ENCODE measurements at places on chromosomes 1 and 21.

GRCh38 chr1:246583056-246583440 lies 16.8 kb downstream of the CNST start:
- peak overlapping the region; percentile 79 for H3K27ac ChIP-seq
- no peaks in the 10 kb centered on the region for H3K36me3 ChIP-seq
- H3K27me3 ChIP-seq: no peaks in the 10 kb centered on the region
- no peak overlapping the region for H3K4me3 ChIP-seq
- no peak for DNase-seq

- no peak for DNase-seq
- peaks cover 53% of the 10 kb centered on the region for H3K36me3 ChIP-seq
- H3K4me3 ChIP-seq: no peak overlapping the region
Measured at GRCh38 chr1:52899445-52899894, 22.1 kb downstream of the ECHDC2 start.

DNA sequence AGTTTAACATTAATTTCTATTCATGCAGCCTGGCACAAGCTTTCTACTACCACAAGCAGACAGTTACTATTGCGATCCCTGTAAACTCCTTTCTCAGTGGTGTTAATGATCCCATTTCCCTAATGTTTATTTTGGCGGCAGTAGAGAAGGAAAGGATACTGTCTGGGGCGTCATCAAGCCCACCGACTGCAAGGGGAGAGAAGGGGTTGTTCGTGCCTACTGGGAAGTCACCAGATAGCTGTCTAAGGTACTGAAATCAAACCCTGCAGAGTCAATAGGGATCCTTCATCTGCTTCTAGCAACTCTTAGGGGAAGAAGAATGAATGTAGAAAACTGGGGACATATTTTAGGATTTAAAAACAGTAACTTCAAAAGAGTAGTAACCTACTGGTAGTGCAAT lies 95.2 kb upstream of the ADAR start:
- no peaks in the 10 kb centered on the region for H3K27me3 ChIP-seq

GRCh38 chr1:176164014-176164678 lies 42.9 kb downstream of the COP1 start:
- DNase-seq: no peak
- no peaks in the 10 kb centered on the region for H3K4me1 ChIP-seq
- H3K4me3 ChIP-seq: no peak overlapping the region
- no peaks in the 10 kb centered on the region for H3K27me3 ChIP-seq
- no peak overlapping the region for H3K27ac ChIP-seq

DNA sequence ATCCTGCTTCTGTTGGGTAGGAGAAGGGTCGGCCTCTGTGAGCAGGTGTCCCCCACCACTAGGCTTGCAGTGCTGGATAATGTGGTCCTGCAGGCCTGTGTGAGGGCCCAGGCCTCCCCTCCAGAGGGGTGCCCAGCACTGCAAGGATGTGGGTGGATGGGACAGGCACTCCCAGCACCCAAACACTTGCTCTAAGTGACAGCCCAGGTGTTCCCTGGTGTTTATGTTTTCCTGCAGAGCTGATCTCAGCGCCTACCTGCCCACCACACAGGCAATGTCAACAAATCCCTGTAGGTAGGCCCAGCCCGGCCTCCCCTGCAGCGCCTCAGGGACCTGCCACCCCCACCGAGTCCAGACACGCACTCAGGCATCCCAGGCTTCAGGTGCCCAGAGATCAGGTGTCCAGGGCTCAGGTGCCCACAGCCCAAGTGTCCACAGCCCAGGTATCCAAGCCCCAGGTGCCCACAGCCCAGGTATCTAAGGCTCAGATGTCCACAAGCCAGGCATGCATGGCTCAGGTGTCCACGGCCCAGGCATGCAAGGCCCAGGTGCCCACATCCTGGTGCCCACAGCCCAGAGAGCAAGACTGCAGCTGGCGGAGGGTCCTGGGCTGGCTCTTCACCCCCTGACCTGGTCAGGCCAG lies 59.2 kb downstream of the WNT9A start:
- no peak for DNase-seq
- H3K36me3 ChIP-seq: no peaks in the 10 kb centered on the region
- no peaks in the 10 kb centered on the region for H3K27me3 ChIP-seq

GRCh38 chr1:205504311-205505075 lies at the start of gene CDK18:
TSS of gene CDK18 (plus strand) at chr1:205504669. CDS start at chr1:205523168, 18,499 bp downstream.
- no peaks in the 10 kb centered on the region for H3K27me3 ChIP-seq
- H3K36me3 ChIP-seq: no peaks in the 10 kb centered on the region
- H3K27ac ChIP-seq: peak within 1 kb of the TSS; percentile 65
- peak within 1 kb of the TSS; percentile 62 for H3K4me3 ChIP-seq
- peaks cover 21% of the 10 kb centered on the region for H3K4me1 ChIP-seq

DNA sequence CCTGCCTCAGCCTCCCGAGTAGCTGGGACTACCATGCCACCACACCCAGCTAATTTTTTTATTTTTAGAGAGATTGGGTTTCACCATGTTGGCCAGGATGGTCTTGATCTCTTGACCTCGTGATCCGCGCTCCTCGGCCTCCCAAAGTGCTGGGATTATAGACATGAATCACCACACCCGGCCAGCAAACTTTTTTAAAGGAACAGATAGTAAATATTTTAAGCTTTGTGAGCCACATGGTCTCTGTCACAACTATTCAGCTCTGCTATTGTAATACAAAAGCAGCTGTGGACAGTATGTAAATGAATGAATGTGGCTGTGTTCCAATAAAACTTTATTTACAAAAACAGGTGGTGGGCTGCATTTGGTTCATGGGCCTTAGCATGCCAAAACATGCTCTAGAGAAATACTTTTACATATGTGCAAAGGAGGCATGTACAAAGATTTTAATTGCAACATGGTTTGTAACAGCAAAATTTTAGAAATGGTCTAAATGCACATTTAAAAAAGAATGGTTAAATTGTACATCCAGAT lies 47.0 kb downstream of the CDCP2 start:
- no peak overlapping the region for H3K27ac ChIP-seq
- H3K36me3 ChIP-seq: no peaks in the 10 kb centered on the region
- no peaks in the 10 kb centered on the region for H3K4me1 ChIP-seq
- no peaks in the 10 kb centered on the region for H3K27me3 ChIP-seq
- no peak overlapping the region for H3K4me3 ChIP-seq

DNA sequence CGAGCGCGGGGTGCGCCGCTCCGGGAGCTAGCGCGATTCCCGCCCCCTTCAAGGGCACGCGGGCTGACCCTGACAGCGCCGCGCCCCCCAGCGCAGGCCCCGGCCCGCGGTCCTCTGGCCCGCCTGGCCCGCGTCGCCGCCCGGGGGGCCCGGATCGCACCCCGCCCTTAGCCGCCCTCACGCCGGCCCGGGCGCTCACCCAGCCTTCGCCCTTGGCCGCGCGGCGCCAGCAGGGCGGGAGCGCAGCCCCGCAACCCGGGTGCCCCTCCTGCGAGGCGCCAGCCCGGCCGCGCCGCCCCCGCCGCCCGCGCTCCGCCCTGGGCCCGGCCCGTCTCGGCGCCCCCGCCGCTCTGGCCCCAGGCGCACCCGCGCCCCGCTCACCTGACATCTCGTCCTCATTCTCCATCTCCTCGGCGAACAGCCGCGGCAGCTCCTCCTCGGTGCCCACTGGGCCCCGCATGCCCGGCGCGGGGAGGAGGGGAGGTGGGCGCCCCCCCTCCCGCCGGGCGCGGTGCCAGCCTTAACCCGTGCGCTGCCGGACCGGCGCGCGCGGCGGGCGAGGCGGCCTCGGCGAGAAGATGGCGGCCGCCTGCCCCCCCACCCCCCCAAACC lies 451 bp downstream of the CHD5 start:
- no peaks in the 10 kb centered on the region for H3K36me3 ChIP-seq
- DNase-seq: no peak
- peak overlapping the region; percentile 61 for H3K4me3 ChIP-seq
- H3K4me1 ChIP-seq: peaks cover 31% of the 10 kb centered on the region
- H3K27me3 ChIP-seq: peaks cover 16% of the 10 kb centered on the region

- H3K27ac ChIP-seq: no peak overlapping the region
- no peaks in the 10 kb centered on the region for H3K36me3 ChIP-seq
- peaks cover 10% of the 10 kb centered on the region for H3K4me1 ChIP-seq
- H3K27me3 ChIP-seq: no peaks in the 10 kb centered on the region
Measured at GRCh38 chr1:232226197-232226712, 403.7 kb downstream of the SIPA1L2 start.

DNA sequence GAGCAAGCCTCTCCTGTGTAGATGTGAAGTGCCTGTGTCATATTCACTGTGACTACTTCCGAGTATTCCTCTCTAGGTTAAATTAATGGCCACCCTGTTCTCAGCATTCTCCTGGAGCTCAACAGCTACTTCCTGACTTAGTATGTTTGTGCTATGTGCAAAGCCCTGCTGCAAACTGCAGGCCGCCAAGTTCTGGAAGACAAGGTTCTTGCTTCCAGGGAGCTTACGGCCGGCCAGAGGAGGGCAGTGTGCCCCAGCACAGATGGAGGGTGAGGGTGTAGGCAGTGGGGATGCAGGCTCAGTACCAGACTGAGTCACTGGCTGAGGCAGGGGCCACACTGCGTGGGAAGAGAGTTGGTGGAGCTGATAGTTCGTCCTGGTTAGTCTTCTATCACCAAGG lies 43.2 kb downstream of the ELK4 start:
- H3K36me3 ChIP-seq: no peaks in the 10 kb centered on the region
- H3K27me3 ChIP-seq: no peaks in the 10 kb centered on the region
- H3K4me3 ChIP-seq: no peak overlapping the region
- DNase-seq: no peak
- H3K4me1 ChIP-seq: peaks cover 49% of the 10 kb centered on the region
- no peak overlapping the region for H3K27ac ChIP-seq

DNA sequence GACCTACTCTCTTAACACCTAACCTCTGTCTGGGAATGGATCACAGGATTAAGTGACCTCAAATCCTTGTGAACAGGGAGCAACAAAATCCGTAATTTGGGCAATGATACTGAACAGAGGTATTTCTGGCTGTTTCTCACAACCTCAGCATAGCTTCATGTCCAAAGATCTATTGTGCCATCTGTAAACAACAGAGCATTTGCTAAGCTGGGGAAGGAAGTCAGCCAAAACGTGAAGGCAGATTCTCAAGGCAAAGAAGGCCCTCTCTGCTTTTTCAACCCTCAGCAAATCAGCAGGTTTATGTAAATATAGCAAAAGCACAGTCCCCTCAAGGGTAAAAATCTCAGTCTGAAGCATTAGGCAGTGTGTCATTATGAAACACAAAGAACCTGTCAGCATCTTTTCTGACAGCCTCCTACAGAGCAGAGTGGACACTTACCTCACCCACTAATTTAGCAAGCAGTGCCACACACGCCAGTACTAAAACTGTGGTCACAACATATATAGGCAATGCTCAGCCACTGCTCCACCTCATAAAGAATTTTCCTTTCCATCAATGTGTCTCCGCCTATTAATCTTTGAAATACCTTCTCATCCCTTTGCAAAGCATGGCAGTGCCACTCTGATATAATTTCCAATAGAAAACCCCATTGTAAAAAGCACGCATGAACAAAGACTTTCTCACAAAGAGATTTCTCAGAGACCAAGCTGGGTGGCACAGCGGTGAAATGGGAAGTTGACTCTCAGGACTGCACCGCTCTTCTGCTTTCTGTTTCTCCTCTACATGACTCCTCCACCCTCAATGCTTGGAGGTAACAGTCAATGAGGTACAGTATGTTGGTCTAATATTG lies 188.0 kb downstream of the RERE start:
- no peaks in the 10 kb centered on the region for H3K4me1 ChIP-seq
- no peak overlapping the region for H3K27ac ChIP-seq
- DNase-seq: no peak
- H3K27me3 ChIP-seq: no peaks in the 10 kb centered on the region
- no peaks in the 10 kb centered on the region for H3K36me3 ChIP-seq
- no peak overlapping the region for H3K4me3 ChIP-seq

DNA sequence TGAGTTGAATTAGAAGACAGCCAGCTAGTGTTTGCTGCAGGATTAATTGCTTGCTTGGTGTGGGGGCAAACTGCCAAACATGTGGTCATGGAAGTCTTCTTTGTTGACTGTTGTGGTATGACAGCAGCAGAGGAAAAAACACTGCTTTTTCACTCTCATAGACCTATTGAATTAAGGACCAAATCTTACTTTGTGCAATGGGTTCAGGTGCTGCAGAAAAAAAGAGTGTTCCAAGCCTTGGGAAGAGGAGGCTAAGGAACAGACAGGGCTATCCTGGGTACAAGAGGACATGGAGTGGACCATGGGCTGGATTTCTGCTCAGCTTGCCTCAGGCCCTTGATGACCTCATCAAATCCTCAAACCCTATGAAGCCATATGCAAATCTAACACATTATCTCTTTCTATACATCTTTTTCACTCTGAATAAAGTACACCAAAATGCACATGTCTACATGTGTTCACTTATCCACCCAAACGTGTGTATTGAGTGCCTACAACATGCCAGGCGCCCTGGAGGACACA lies 61.5 kb downstream of the SIPA1L2 start:
- peaks cover 47% of the 10 kb centered on the region for H3K4me1 ChIP-seq
- no peak overlapping the region for H3K27ac ChIP-seq
- no peak for DNase-seq

- H3K27me3 ChIP-seq: no peaks in the 10 kb centered on the region
- no peaks in the 10 kb centered on the region for H3K36me3 ChIP-seq
- peaks cover 31% of the 10 kb centered on the region for H3K4me1 ChIP-seq
Measured at GRCh38 chr1:58769809-58770320, 14.0 kb downstream of the JUN start.
